DMS53 (cell line): ENCODE measurements at places on chromosomes 2 and 18.

DNA sequence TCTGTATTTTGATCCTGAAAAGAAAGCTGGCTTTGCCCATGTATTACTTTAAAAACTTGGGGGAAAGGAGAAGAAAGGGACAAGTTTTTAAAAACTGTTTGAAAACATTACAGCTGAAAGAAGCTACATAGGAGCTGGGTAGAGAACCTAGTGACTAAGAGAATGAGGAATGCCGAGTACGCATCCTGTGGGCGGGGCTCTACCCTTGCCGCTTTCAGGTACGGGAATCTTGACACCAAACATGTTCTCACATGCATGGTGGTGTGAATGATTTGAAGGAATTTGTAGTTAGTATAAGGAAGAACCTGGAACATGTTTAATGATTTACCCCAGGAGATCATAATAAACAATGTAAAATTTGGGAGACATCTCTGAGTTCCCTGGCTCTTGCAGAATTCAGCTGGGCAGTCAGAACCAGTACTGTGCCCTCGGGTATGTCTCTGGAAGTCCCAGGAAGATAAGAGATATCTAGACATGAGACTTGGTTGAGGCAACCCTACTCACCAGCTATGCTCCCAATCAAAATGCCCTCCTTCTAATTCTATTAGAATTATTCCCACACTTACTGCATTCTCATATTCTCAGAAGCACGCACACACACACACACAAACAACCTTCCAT, 16.5 kb upstream of the TGFA start:
- peak; percentile 25 for DNase-seq

- DNase-seq, result no peak
Observed at GRCh38 chr2:205908212-205909183, 177.5 kb downstream of the INO80D start.

GRCh38 chr2:120604767-120605166, 130.9 kb upstream of the GLI2 start:
- DNase-seq, result no peak

DNA sequence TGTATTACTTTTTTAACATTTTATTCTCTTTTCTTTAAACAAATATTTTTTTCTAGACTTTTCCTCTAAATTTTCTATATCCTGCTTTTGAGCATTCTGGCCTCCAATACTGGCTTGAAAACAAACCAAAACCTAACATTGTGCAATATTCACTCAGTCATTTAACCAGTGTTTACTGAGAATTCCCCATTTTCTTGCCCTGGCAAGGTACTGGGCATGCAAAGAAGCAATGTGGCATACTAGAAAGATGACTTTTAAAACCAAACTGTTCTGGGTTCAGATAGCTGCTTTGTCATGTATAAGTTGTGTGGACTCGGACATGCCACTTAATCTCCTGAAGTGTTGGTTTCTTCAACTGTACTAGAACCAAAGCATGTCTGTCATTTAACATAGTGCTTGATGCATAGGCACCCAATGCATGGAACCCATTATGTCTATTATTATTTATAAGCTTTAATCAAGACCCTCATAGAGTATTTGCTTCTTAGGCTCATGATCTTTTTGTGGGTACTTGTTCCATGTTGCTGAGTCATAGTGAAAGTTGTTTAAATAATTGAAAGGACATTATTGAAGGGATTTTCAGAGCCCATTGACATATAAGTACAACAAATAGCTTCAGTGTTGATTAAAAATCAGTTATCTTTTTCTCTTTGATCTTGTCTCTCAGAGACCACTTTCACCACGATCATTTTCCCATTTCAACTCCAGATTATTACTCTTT, 185.4 kb upstream of the OSR1 start:
- no peak for DNase-seq

- DNase-seq, result no peak
Observed at GRCh38 chr2:134406736-134407135, 152.9 kb downstream of the MGAT5 start.

- DNase-seq, result no peak
Observed at GRCh38 chr2:34656632-34657031, 1057.5 kb upstream of the FAM98A start.

DNA sequence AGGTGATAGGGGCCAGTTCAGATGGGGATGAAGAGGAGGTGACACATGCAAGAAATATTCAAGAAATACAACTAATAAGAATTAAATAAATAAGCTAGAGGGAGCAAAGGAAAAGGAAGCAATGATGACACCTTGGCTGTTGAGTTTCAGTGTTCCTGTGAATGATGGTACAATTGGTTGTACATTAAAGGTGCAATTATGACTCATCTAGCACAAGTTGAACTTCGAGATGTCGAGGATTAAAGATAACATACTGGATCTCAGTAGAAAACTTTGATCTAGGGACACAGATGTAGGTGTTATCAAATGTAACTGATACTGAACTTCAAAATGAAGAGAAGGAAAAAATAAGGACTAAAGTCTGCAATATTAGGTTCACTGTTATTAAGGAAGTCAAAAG, 760.6 kb upstream of the CHAC2 start:
- DNase-seq, result peak; percentile 34

DNA sequence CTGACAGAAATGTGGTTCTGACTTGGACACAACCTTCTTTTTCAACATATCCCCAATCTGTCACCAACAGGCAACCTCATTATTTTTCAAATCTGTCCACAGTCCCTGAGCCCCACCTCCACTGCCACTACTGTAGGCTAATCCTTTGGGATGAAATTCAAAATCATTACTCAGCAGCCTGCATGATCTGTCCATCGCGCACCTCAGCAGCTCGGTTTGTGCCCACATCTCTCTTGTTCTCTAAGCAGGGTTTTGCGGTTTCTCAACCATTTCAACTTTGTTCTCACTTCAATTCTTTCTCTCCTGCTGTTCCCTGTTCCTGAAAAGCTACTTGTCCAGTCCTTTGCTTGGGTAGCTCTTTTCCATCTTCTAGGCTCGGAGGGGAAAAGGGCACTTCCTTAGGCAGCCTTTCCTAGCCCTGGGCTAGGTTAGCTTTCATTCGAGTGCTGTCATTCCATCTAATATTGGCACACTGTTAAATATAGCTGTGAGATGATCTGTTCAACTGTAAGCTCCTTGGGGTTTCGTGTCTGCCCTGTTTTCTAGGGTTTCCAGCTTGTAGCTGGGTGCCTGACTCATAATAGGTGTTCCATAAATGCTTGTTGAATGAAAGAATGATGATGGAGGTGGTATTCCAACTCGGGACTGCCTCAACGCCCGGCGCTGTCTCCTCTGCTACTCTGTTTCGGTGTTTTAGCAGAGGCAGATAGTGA, 653 bp upstream of the ANKAR start:
- DNase-seq, result peak; percentile 38

GRCh38 chr2:72031346-72032110, 116.1 kb downstream of the CYP26B1 start:
- no peak for DNase-seq

GRCh38 chr2:191845876-191846514, 893 bp downstream of the CAVIN2 start:
- peak; percentile 69 for DNase-seq

DNA sequence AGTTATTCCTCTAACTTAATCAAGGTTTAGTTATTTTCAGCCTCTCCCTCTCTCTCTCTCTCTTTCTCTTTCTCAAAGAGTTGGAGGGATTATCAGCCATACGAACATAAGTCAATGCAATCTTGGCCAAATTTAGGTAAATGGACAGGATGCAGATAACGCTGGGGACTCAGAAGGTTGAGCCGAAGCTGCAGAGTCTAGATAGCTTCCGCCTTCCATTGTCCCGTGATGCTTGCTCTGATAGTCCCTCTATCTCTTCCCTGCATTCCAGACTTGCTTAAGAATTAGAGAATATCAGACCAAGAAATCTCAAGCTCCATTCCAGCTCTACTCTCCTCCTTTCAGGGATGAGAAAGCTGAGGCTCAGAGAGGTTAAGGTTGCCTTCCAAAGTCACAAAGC, 502.8 kb upstream of the TNP1 start:
- no peak for DNase-seq

- no peak for DNase-seq
Observed at GRCh38 chr2:47564129-47564528, 161.2 kb downstream of the MSH2 start.

DNA sequence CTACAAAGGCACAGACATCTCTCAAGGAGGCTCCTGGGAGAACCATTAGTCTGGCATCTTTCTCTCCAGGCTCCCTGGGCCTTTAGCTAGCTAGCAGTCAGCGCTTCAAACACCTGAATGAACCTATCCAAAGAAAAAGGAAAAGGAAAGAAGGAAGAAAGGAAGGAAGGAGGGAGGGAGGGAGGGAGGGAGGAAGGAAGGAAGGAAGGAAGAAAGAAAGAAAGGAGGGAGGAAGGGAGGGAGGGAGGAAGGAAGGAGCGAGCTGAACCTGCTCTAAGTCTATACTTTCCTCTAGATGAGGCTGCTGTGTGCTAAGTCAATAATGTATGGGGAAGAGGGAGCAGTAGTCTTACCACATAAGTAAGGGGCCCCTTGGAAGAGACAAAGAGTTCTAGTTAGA, 5.1 kb upstream of the BCL11A start:
- DNase-seq, result no peak

DNA sequence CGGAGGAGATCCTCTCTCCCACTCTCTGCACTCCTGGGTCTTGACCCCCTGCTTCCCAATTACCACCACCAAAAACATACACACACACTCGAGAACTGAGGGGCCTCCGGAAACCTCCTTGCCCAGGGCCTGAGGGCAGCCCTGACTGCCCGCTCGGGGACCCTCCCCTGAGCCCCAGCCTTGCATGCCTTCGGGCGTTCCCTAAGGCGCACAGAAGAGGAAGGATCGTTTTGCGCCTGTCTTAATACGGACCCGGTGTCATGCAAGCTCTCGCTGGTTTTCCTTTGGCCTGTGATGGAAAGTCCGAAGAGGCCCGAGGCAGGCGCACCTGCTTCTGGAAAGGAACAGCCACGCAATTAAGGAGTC, 19.8 kb downstream of the POU3F3 start:
- DNase-seq, result peak; percentile 37

DNA sequence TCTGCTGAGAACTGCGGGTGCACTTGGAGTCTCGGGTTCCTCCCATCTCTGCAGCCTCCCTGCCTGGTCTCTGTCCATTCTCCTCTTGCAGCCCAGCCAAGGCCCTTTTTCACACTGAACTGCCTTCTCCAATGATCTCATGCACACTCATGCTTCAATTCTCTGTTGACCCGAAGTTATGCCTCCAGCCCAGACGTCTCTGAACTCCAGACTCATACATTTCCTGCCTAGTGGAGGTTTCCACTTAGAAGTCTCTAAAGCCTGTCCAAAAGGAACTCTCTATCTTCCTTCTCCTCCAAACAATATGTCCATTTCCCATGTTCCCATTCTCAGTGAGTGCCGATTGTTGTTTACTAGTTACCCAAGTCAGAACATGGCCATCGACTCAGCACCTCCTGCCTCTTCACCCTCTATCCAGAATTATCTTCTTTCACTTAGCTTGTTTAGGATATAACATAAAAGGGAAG, 155.2 kb downstream of the IRS1 start:
- DNase-seq, result no peak

GRCh38 chr2:46657042-46657504, 177.7 kb downstream of the TMEM247 start:
- peak; percentile 71 for DNase-seq

GRCh38 chr18:24443870-24444269, 16.6 kb upstream of the HRH4 start:
- no peak for DNase-seq

DNA sequence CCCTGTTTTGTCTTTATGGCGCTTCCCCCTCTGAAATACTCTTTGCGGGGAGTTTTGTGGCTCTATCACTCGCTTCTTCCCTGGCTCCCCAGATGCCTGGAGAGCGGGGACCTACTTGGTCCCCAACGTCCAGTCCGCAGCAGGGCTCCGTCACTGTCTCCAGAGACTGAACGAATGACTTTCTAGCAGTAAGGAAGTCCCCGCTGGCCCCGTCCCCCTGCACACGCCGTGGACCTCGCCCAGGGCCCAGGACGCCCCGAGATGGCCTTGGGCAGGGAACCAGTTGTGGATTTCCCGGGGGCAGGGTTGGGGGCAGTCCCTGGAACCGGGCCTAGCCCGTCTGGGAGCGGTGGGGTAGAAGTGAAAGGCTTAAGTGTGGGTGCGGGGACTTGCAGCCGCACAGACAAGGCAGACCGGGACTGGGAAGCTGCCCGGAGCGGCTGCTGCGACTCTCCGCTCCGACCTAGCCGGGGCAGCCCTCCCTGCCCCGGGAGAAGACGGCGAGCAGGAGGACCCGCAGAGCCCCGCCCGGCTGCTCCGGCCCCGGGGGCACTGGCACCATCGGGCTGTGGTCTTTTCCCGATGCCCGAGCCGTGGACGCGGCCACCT, 821 bp upstream of the EPHA4 start:
- DNase-seq, result peak; percentile 80

GRCh38 chr18:67192535-67192934, 324.0 kb downstream of the DSEL start:
- DNase-seq, result no peak

- peak; percentile 91 for DNase-seq
Observed at GRCh38 chr2:60480089-60480773, 73.2 kb downstream of the BCL11A start.

GRCh38 chr2:8966123-8966908, 37.2 kb downstream of the MBOAT2 start:
- DNase-seq, result no peak

DNA sequence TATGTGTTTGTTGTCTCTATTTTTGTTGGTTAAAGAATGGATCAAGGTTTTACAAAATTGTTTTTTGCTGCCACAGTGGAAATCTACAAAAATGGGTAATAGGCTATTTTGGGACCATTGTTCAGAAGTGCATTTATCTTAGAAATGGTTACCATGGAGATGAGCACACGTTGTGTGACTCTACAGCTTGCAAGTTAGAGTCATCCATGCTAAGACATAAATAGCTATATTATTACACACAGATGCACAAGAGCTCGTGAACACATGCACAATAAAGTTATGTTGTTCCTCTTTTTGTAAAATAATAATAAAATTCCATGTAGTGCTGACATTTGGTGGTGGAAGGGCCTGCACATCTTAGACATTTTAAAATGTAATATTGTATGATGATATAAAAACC, 15.5 kb upstream of the DUSP19 start:
- DNase-seq, result peak; percentile 69

DNA sequence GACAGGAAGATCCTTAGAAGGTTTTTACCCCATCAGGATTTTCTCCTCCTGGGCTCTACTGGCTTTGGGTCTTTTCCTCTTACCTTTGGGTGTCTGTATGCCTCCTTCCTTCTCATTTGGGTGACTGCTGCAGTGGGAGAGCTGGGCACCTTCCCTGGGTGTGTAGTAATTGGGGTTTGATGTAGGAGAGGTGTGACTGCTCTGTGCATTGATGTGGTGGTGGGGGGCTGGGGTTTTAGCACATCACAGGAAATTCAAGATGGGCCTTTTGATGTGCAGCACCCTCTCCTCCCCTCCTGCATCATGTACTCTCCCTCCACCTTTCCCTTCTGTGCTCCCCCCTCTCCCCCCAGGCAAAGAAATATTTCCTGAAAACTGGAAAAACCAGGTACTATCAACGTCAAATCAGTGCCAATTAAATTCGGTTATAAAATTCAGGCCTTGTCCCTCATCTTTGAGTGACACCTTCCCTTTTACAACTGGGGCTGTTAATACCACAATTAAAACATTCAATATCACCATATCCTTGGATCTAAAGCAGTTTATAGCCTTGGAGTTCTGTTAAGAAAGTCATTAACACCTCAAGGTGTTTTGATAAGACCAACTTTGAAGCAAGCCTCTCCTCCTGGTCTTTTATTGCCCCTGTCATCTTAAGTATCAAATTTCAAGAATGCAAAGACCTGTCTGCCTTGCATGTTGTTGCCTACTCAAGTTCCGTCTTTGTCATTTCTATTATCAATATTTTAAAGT, 23.3 kb downstream of the EDAR start:
- DNase-seq, result no peak
